ENCODE measurements at places on chromosomes 5 and 9.

DNA sequence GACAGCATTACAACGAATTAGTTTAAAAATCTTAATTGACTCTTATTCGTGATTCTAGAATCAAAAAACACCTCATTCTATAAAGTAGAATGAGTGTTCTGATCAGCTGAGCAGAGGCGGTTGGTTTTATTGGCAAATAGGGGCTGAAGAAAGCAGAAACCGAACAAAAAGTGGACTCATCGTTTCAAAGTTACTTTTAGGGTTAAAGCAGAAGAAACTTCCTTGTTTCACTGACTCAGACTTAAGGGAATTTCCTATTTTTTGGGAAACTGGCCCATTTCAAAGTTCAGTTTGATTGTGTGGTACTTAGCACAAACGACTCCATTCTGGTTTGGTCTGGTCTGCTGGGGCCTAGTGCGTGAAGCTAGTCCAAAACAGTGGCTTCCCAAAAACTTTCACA, 862 bp upstream of the NDUFB6 start:
- no peak for DNase-seq

DNA sequence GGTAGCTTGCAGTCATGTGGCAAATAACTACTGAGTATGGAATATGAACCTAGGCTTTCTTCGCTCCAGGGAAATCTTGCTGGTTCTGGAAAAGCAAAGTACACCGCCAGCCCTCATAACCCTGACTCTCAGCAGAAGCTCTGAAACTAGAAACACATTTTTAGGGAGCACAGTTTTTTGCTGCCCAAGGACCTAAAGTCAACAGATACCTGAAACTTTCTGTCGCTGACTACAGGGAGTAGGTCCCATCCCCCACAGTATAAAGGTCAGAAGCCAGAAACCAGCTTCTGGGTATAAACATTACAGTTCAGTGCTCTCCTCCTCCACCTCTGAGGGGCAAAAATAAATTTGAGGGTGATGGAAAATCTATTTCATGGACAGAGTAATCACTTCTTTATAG, 3.0 kb downstream of the ATOX1 start:
- no peak for DNase-seq

- no peak for DNase-seq
These were observed 245.4 kb downstream of the MPDZ start for GRCh38 chr9:13033959-13034693.

DNA sequence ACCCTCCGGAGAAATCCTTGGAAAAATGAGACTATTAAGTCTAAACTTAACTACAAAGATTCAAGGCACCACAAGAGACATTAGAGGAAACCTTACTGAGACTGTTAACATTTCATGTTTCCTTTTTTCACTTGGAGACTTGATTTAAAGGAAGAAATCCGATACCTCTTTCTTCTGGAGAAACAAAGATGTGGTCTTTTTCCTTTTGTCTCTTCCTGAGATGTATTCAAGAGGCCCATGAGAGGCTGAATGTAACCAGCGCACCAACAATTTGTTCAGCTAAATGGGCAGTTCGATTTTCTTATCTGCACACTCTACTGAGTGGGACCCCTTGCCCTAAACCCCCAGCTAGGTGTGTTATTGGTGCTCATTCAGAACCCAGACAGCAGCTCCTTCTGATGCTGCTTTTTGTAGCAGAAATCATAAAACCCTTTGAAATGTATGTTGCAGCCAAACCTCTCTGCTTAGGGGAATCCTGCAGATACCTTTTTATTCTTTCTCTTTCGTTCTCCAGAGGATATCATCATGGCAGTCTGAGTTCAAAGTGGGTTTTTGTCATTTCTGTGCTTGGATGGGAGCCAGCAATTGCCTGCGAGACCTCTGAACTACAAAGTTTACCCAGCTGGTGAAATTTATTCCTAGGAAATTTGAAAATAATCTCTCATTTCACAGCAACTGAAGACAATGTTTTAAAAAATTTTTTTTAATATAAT, 41.9 kb upstream of the ACTBL2 start:
- DNase-seq: no peak

DNA sequence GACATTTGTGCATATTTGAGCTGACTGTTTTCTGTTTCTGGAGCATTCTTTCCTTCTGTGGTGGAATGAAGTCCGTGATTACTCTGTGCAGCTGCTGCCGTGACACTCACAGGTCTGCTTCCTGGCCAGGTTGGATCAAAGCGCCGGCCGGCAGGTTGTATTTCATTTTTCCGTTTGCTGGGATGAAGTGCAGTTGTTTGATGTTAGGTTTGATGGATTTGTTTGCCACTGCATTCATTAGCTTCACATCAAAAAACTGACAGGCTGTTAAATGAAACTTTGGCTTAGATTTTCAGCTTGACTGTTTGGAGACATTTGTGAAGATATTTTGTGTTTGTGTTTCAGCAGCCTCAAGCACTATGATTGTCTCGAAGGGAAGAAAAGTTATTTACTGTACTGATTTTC, 140.1 kb downstream of the KDM4C start:
- no peak for DNase-seq

DNA sequence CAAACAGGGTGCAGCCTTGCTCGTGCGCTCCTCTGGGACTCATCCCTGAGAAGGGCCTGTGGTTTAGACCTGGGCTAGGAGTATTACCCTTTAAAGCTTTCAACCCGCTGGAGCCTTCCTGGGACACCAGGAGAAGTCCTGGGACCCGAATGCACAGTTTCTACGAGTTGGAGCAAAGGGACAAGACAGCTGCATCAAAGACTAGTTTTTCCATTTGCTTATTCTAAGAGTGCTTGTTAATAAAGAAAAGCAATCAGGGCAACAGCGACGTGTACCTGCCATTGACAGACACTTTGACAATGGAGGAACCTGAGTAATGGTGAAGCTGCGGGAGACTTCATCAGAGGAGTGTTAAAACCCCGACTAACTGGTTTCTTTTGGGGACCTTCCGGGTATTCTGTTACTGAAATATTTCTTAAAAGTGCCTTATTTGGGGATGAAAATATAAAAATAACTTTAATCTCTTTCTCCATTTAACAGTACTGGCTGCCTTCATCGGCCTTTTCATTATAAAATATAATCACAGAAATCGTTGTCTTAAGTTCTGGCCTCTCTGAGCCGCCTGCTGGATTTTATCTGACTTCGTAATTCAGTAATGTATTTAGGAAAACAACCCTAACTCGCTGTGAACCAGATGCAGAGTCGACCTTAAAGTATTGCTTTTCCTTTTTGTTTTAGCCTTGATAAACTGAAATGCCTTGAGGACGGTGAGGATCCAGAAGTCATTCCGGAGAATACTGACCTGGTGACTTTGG, 732 bp downstream of the SNAPC3 start:
- DNase-seq: no peak

GRCh38 chr5:149288436-149288835, 16.8 kb downstream of the AFAP1L1 start:
- DNase-seq: no peak

All from stimulated activated CD8-positive, alpha-beta memory T cell treated with anti-CD3 and anti-CD28 coated beads, Interleukin-4, amount 100 ng/mL, for 1 hour (primary cell).